Right cardiac atrium (tissue), 5 donors: ENCODE measurements at places on chromosomes 1 and 21. TPM values are rescaled to one million over a fixed set of nuclear protein-coding genes. Genes with fewer than 3 reads are reported as not detected.
A peak's percentile ranks its signal among the peaks of the same experiment; 100 is the strongest.

KIAA0040 gene
- 7.5 TPM for polyA plus RNA-seq

GJC2 gene
- polyA plus RNA-seq, result 1.3 TPM

ANXA9 gene
- polyA plus RNA-seq, result 0.23 TPM

LMX1A gene
- not detected for polyA plus RNA-seq

FGR gene
- 3.5 TPM for polyA plus RNA-seq

PDC gene
- not detected for polyA plus RNA-seq

PCSK9 gene
- 0.05 TPM for polyA plus RNA-seq

DNA sequence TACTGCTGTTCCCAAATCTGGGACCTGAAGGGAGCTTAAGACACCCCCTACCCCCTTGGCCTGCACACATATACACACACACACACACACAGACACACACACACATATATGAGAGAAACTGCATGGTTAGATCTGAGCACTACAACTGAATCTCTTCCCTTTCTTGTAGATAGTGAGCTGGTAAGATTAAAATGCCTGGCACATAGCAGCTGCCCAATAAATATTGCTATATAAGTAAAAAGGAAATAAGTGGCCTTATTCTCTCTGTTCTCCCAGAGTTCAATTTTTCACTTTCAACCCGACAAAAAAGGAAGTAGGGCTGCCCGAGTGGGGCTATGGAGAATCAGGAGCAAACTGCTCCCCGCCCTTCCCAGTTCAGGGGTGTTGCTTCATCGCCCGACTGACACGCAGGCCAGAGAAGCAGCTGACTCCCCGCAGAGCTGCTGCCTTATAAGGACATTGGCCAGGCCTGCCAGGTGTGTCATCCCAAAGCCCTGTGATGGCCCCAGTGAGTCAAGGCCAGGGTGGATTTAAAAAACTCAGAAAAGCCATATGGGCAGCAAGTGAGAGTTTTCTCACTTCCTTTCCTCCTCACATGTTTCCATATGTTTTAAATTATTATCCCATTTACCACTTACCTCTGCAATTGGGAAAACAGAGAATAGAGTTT is 106.5 kb upstream of the SLC44A3 start:
- peak; percentile 83 for DNase-seq

DNA sequence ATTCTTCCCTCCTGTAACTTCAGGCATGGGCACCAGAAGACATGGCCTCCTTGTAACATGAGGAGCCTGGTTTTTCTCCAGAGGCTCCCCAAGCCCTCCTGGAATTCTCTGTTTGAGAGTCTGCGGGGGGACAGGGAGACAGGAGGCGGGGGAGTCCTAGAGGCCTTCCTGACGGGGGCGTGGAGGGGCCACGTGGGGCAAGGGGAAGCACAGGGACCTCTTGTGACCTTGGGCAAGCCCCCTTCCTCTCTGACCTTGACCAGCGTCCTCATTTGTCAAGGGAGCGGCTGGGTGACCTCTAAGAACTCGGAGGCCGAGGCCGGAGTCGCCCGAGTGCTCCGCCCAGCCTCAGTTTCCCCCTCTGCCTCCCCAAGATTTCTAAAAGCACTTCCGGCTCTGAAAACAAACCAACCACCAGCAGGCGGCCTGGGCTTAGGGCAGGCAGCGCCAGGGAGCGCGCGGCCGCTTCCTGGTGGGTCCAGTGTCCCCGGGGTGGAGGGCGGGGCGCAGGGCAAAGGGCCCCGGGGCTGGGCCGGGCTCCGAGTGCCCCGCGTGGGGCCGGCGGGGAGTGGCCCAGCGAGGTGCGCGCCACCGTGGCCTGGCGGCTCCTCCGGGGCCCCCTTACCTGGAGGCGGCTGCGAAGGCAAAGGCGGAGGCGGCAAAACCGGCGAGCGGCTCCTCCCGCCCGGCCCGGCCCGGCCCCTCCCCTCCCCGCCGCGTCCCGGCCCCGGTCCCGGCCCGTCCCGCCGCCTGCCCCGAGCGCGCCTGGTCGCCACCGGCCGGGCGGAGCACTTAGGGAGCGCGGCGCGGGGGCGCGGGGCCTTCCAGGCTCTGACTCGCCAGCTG is at the start of gene TMCO4:
TSS of gene TMCO4 (minus strand) at position 687 of the 846 bp plus-strand sequence. CDS start 19,158 bp downstream, outside the sequence.
- DNase-seq, result peak; percentile 89

DNA sequence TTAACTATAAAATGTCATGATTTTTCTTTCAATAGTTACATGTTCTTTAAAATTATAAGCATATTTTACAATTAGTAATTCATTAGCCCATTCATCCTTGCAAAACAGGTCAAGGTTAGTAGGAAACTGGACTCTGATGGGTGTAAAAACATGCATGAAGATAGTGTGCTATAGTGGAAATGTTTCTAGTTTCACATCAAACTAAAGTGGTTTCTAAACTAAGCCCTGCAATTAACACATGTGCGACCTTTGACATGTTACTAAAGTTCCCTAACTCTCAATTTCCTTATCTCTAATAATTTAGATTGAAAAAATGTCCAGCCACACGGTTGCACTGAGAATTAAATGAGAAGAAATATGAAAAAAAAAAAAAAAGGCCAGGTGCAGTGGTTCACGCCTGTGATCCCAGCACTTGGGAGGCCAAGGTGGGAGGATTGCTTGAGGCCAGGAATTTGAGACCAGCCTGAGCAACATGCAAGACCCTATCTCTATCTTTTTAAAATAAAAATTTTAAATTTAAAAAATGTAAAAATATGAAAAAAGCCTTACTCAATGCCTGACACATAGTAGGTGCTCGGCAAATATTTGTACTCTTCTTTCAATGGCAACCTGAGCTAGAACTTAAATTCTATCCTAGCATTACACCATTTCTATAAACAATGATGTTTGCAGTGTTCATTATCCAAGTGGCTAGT is 44.1 kb upstream of the PALMD start:
- DNase-seq, result no peak

DNA sequence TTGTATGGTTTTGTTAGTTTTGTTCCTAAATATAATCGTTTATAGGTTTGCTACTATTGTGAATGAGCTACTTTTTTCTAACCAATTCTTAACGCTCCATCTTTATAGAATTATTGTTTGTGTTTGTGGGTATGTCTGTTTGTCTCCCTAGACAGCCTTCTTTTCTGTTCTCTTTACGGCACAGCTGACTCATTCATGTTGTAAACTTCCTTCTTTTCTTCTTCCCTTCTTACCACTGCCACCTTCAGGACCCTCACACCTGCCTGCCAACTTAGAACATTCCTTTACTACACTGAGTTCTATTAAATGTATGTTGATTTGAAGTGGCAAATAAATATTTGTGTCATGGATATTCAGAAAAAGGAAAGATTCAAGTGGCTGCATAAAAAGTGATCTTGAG is 29.1 kb downstream of the AK5 start:
- DNase-seq, result no peak

- peak; percentile 56 for DNase-seq
Observed at GRCh38 chr1:15684042-15684461, at the start of gene PLEKHM2. Gene PLEKHM2 (plus strand): TSS chr1:15684320. CDS start chr1:15684559, 239 bp downstream.

DNA sequence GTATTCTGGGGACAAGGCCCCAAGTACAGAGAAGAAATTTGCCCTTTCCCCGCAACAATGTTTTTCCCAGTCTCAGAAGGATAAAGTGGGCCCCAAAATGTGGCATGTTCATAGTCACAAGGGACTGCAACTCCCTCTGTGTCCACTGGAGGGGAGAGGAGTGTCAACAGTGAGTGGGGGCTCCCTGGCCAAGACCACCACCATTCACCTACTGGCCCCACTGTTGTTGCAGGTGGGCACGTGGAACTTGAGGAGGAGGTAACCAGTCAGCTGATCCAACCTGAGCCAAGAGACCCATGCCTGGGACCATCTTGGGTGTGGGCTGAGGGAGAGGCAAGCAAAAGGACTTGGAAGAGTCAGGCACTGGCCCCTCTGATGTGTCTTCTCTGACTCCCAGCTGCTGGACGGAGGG is 777 bp downstream of the NUDT17 start:
- no peak for DNase-seq

DNA sequence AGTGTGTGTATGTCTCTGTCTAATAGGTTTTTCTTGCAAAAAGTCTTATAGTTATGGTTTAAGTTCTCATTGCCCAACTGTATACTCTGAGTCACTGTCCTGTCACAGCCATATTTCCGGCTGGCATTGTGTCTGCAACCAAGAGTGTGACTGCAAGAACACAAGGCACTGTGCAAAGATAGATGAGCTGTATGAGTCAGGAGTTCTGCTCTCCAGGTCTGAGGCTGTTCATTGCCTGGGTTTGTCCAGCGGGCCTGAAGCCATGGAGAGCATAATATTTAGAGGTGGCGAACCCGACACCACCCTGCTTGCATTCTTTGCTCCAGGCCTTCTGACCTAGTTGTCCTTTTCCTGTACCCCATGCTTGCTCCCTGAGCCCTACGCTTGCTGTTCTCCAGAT is 50.9 kb upstream of the CNIH3 start:
- DNase-seq, result no peak

- no peak for DNase-seq
Observed at GRCh38 chr1:53376041-53376461, 48.2 kb upstream of the LRP8 start.

DNA sequence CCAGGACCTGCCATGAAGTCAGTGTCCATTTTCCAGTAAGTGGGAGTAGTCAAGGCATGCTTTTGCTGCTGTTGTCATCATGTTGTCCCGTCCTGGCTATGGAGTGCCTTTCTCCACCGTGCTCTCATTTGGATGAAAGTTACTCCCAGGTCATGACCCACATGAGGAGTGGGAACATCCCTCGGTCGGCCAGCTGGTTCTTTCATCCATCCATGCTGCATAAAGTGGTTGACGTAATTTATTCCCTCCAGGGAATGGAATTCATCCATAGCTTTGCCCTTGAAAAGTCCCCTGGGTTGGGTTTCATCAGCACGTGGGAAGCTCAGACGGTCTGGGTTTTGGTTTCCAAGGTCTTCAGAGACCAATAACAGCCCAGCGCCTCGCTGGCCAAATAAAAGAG is 11.6 kb downstream of the PLA2G2A start:
- peak; percentile 82 for DNase-seq

DNA sequence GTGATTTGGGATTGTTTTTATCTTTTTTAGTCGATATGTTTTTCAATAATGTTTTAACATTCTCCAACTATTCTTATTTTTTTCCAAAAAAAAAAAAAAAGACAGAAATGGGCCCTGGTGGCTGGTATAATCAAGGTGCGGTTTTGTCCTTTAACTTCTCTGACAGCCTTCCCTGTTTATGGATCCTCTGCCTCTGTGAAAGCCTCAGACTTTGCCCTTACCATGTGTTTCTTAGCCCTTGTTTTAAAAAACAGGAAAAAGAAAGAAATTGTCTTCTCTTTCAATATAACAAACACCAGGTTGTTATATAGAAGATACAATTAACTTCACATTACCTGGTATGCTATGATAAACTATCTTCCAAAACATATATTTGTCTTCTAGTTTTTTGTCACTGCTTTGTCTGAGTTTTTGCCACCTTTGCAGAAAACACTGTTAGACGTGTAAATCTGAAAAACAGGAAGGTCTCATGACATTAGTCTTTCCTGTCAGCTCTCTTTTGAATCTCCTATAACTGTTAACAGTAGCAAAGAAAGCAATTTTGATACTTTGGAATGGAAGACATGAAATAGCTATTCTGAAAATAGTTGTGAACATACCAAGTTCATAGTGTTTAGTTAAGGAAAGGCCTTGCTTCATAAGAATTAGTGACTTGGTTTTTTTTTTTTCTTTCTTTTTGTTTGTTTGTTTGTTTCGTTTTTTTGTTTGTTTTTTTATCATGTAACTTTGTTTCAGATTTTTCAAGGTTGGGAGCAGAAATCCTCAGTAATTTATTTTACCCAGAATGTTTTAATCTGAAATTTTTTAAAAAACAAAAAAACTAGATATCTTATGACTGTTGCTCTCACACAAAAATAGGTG is 31.7 kb upstream of the CACYBP start:
- no peak for DNase-seq

- no peak for DNase-seq
Observed at GRCh38 chr1:116166655-116167054, 55.5 kb downstream of the MAB21L3 start.

DNA sequence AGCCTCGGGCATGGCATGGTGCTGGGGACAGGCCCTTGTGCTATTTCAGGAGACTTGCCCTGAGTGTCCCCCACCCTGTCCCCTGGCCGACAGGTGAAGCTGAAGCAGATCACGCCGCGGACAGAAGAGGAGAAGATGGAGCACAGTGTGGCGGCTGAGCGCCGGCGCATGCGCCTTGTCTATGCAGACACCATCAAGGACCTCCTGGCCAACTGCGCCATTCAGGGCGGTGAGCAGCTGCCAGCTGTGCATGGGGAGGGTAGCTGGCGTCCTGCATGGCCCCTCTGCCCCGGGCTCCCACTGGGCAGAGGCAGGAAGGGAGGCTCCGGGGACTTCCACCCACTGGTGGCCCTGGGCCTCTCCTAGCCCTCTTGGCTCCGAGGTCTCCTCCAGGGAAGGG is 28.9 kb downstream of the FAM151A start:
- DNase-seq, result peak; percentile 40

DNA sequence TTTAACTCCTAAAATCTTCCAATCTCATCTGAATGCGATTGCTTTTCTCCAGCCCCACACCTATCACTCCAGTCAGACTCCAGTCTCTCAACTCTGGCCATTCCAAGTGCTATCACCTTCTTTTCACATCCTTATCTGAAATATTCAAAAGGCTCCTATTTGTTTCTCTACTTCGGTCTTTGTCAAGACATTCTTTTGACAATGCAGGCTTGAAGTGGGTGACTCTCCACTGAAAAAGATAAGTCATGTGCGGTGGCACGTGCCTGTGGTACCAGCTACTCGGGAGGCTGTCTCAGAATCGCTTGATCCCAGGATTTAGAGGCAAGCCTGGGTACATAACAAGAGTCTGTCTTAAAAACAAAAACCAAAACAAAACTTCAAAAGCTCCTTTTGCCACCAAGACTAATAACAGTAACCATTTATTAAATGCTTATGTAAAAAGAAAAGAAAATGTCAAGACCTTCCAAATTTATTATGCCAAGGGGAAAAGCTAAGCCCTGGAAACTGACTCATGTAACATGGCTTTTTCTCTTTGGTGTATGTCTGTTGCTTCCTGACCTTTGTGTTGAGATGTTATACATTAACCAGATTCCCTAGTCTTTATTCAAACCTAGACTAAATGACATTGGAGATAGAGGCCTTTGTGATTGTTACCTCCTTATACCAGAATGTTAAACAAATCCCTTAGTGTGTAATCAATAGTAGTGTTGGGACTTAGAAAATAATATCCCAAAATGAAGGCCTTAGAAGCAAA is 3.6 kb downstream of the ALG14 start:
- no peak for DNase-seq
